Fibroblast of lung (primary cell): ENCODE measurements at places on chromosomes 7 and 10.

- DNase-seq, result no peak
These were observed 32.6 kb upstream of the HABP2 start for GRCh38 chr10:113520261-113520660.

DNA sequence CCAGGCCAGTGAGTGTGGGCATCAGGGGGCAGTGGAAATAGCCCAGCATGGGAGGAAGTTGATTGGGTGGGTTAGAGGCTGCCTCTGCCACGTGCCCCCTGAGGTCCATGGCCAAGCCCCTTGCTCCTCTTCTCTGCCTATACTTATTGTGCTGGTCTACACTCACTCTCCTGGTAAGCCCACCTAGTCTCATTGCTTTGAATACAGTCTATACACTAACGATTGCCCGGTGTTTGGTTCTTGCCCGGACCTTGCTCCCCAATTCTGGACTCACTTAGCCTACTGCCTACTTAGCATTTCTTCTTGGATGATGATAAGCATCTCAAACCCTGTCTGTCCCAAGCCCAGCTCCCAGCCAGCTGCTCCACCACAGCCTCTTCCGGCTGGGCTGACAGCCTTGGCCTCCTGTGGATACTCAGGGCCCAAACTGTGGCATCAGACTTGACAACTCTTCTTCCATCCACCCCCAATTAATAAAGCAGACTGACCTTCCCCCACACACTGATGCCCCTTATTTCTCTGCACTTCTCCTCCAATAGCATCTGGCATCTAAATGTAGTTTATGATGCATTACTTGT lies 10.1 kb downstream of the LRRC18 start:
- DNase-seq, result no peak

GRCh38 chr10:87703771-87704170 lies 44.1 kb downstream of the PAPSS2 start:
- no peak for DNase-seq

GRCh38 chr7:138911007-138911406 lies 70.2 kb downstream of the KIAA1549 start:
- no peak for DNase-seq

DNA sequence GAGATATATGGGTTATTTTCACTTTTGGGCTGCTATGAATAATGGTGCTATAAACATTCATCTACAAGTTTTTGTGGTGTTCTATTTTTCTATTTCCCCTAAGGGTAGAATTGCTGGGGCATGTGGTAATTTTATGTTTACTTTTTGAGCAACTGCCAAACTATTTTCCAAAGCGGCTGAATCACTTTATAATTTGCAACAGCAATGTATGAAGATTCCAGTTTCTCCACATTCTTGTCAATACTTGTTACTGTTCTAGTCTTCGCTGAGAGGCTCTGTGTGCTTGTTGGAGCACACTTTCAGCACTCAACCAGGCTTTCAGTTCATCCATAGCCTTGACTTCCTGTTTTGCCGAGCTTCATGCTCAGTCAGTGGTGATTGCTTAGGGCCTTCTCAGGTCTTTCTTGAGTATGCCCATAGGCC lies 39.0 kb downstream of the ADK start:
- peak; percentile 88 for DNase-seq

- peak; percentile 52 for DNase-seq
These were observed 93.7 kb upstream of the NMT2 start for GRCh38 chr10:15262036-15262713.

- peak; percentile 90 for DNase-seq
These were observed 71.3 kb downstream of the CREB3L2 start for GRCh38 chr7:137930581-137930980.

DNA sequence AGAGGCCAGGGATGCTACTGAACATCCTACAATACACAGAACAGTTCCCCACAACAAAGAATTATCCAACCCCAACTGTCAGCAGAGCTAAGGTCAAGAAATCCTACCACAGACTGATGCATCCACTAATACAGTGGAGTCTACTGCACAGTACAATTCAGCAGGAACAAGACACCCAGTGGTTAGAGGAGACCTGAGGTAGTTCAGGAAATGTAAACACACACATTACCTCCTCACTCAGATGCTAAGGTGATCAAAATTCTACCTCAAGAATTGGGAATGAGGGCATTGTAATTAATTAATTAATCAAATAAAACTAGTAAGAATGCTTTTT lies 91.4 kb downstream of the ZFAND4 start:
- no peak for DNase-seq

DNA sequence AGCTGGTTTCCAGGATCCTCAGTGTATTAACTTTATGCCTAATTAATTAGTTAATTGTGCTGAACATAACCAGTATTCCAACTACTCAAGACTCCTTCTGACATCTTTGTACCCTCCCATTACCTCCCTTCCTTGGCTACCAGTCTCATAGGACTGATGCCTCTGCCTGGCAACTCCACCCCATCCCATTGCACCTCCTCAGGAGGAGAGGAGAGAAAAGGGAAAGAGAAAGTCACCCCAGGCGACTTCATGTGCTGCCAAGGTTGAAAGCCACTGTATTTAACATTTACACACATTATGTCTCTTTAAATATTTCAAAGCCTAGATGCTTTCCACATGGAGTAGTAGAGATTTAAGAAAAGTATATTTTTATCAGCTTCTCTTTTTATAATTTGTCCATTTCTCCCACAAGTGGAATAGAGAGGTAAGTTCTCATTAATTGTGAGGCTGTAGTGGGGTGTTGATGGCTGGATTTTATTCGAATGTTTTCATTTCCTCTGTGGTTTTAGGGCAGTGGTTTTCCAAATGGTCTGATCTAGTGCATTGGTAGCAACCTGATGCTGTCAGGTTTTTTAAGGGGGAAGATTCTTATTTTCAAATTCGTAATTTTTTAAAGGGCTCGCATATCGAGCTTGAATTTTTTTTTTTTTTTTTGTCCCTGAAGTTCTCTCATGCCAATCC lies 148.0 kb downstream of the BICC1 start:
- DNase-seq, result peak; percentile 77

- DNase-seq, result peak; percentile 58
These were observed 96.8 kb downstream of the PPP1R3C start for GRCh38 chr10:91536111-91536510.

DNA sequence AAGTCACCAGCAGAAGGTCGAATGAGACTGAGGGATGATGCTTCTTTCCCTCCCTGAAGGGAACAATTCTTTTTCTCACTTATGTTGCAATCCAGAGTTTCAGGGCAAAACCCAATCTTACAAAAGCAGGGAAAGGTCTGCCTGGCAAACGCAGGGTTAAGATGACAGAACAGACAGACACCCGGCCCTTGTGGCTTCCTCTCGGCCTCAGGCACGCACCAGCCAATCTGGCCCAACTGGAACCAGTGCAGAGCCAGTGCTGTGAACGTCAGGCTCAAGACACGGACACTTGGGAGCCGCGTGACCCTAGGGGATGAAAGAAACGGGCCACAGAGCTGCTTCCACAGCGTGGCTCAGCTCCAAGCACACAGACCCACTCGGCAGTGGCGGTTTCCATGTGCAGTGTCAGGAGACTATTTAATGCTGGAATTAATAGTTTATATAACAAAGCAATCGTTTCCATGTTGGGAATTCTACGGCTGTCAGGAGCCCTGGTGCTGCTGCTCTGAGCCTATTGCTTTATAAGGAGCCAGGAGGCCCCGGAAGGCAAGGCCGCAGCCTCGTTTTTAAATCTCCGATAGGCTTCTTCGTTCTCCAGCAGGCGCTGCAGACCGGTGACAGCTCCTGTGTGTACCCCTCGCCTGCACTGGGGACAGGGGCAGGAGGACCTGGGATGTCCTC lies 198.4 kb downstream of the DIP2C start:
- DNase-seq, result peak; percentile 80

- DNase-seq, result no peak
These were observed 104.2 kb downstream of the EMX2 start for GRCh38 chr10:117646718-117647117.

GRCh38 chr10:124003070-124003419 lies 90.4 kb downstream of the CHST15 start:
- DNase-seq, result no peak

DNA sequence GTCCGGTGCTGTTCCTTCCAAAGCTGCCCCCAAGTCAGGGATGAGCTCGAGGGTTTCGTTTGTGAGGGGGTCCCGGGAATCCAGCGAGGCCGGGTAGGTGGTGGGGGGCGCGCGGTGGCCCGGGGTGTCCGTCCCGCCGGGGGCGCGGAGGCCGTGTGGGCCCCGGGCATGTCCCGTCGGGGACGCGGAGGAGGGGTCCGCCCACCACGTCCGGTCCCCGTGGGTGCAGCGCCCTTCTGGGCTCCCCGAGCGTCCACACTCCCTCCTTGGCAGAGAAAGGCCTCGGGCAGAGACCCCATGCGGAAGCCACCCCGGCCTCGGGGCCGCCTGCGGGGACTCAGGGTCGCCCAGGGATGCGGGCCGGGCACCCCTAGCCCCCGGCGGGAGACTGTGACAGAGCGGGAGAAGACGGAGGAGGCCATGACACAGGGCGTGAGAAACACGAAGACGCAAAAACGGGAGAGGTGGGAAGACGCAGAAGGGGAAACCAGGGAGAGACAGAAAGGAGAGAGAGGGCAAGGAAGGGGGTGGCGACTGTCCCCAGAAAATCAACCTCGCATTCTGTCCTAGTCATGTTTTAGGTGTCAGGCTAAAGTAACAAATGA lies 640 bp upstream of the ZNF425 start:
- peak; percentile 18 for DNase-seq

- peak; percentile 71 for DNase-seq
These were observed 94.8 kb downstream of the CHN2 start for GRCh38 chr7:29289156-29290021.

- DNase-seq, result no peak
These were observed 90.0 kb downstream of the EGFR start for GRCh38 chr7:55108818-55109217.

- DNase-seq, result peak; percentile 51
These were observed 68.0 kb downstream of the VOPP1 start for GRCh38 chr7:55504093-55504859.

DNA sequence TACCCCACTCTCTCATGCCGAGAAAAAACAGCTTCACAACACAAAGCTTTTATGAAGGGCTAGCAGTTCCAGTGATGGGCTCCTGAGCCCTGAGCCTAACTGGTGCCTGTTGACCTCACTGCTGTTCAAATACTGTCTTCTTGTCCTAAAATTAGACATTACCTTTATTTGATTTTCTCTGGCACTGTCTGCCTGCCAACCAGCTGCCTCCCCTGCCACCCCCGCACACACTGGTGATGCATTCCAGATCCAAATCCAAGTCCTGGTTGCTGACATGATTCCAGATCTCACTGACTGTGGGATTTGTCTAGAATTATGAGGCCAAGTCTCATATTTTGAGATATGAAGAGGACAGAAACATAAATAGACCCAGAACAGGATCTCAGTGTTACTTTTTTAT lies 816.2 kb downstream of the NRG3 start:
- no peak for DNase-seq

GRCh38 chr7:100968650-100969049 lies 715 bp upstream of the MUC12 start:
- no peak for DNase-seq

GRCh38 chr7:150737265-150738055 lies at the start of gene GIMAP5:
Gene GIMAP5 (plus strand): TSS chr7:150737418. CDS start chr7:150740885, 3,467 bp downstream.
- DNase-seq, result no peak

DNA sequence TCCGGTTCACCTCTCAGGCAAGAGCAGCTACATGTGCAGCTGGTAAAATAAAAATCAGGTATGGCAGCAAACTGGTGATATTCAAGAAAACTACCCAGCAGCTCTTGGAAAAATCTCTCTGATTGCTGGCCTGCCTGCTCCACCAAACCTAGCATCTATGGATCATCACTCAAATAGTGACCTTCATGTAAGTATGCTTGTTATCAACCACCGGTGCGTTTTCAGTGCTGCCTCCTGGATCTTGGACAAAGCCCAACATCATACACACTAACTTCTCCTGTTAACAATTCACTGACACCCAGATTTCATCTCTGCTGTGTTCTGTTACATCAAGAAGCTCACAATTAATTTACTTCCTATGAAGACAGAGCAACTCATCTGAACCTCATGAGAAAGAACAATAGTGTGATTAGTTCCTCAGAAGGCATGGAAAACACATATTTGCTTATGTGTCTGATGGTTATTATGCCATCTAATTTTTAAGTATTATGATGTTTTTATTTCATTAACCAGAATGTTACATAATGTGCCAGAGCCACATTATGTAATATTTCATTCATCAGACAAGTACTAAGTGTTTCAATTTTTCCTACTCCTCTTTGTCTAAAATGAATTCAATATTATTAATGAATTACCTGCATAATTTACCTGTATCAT lies 8.8 kb downstream of the CDK6 start:
- no peak for DNase-seq

GRCh38 chr7:97275475-97275874 lies 158.0 kb downstream of the SDHAF3 start:
- no peak for DNase-seq

DNA sequence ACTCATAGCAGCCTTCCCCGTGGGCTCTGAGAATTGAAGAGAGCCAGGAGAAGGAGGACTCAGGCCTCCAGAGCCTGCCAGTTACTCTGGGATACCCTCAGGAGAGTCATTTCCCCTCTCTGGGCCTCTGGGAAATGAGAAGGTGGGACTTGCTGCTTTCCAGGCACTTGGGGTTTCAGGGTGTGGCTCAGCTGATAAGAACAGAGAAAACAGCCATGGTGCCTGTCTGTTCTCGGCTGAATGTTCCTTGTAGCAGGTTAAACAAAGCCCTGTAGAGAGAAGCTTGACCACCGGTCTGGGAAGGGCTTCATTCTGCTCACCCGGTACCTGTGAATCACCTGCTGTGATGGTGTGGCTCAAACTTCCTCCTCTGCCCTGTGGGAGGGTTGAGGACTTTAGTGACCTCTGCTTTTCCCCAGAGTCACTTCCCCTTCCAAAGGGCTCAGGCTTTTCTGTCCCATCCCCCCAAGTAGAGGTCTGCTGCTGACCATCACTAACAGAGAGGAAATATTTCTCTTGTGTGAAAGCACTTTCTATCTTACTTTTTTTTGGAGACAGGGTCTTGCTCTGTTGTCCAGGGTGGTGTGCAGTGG lies 212.4 kb upstream of the GALNT17 start:
- no peak for DNase-seq

GRCh38 chr10:129179245-129179971 lies 287.6 kb upstream of the MGMT start:
- DNase-seq, result no peak

DNA sequence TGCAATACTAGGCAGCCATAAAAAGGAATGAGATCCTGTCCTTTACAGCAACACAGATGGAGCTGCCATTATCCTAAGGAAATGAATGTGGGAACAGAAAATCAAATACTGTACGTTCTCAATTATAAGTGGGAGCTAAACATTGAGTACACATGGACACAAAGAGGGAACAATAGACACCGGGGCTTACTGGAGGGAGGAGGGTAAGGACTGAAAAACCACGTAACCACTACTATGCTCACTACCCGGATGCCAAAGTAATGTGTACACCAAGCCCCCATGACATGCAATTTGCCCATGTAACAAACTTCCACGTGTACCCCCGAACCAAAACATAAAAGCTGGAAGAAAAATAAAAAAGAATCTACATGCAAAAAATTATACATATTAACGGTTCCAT lies 587.0 kb downstream of the PARD3 start:
- DNase-seq, result no peak

GRCh38 chr10:84563868-84564267 lies 235.5 kb downstream of the CCSER2 start:
- no peak for DNase-seq

GRCh38 chr10:73601486-73601921 lies 10.4 kb upstream of the USP54 start:
- DNase-seq, result peak; percentile 72

GRCh38 chr7:32673275-32673983 lies 178.1 kb downstream of the AVL9 start:
- peak; percentile 44 for DNase-seq

- no peak for DNase-seq
These were observed 46.4 kb downstream of the TMEM26 start for GRCh38 chr10:61406736-61407135.
